COR-L47 (cell line): ENCODE measurements at places on chromosomes 12 and 14.

GRCh38 chr14:99143126-99143525, 128.9 kb downstream of the BCL11B start:
- no peak for DNase-seq

GRCh38 chr12:13250416-13250815, 53.9 kb downstream of the EMP1 start:
- DNase-seq = no peak

DNA sequence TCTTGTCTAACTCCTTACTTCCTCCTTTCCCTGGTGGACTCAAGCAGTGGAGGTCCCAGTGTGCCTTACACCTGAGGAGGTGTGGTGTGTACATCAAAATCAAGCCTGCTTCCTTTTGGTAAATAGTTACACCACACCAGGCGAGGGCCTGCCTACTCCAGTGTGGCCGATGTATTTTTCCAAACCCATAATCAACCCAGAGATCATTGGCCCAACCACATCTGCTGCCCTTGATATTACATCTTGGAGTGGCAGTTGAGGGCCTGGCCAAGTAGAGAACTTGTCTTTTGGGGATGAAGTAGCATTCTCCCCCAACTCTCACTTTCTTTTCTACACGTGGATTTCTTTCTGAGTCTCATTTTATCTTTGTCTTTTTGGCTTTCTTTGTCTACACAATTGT, 187.4 kb downstream of the EFCAB11 start:
- DNase-seq = no peak

GRCh38 chr14:77544571-77544970, 46.0 kb upstream of the ISM2 start:
- DNase-seq = no peak

- DNase-seq = no peak
Observed at GRCh38 chr12:8081251-8081920, 688 bp upstream of the NECAP1 start.
